ENCODE measurements at places on chromosomes 11 and 22.

DNA sequence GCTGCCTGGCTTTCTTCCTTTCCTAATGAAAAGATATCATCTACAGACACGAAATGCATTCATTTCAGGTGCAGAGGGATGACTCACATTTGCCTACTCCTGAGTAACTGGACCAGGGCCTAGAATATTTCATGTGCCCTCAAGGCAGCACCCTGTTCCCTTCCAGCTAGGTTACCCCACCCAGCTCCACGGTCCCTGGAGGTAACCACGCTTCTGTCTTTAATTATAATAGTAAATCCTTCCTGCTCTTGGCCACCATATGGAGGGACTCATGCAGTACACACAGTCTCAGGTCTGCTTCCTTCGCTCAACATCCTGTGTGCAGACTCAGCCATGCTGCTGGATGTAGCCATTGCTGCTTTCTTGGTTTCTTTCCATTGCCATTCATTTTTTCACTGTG, 22.3 kb downstream of the DHCR7 start:
- no peak for DNase-seq

GRCh38 chr11:102391549-102392237, 44.7 kb downstream of the BIRC2 start:
- DNase-seq, result no peak

DNA sequence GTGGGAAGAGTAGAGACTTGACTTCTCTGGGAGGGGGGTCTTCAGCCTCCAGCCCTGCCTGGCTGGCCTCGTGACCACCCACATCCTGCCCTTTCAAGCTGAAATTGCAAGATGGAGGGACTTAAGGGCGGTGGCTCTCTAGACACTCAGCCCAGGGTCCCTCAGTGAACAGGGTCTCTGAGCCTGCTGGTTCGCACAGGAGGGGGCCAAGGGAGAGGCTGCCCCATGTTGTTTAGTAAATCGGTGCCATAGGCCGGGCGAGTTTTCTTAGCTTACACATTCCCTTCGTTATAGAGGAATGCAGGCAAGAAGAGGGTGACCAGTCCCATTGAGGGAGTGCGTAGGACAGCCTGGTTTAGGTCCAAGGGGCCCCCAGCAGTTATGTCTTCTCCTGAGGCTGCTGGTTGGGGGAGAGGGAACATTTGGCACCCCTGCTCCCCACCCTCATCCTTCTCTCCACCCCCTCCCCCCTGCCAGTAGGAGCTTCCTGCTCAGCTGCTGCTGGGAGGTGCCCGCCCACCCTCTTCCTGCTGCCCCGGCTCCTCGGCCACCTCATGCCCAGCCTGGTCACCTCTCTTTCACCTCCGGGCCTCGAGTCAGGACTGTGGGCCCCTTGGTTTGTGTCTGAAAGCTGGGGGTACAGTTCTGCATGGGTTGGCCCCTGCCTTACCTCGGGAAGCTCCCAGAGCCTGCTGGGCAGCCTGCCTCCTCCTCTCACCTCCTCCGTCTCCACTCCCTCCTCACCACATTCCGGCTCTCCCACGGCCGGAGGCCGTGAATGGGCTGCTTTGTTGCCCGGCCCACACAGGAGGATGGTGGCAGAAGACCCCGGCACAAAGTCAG, 3.9 kb downstream of the FRMD8 start:
- DNase-seq, result no peak

DNA sequence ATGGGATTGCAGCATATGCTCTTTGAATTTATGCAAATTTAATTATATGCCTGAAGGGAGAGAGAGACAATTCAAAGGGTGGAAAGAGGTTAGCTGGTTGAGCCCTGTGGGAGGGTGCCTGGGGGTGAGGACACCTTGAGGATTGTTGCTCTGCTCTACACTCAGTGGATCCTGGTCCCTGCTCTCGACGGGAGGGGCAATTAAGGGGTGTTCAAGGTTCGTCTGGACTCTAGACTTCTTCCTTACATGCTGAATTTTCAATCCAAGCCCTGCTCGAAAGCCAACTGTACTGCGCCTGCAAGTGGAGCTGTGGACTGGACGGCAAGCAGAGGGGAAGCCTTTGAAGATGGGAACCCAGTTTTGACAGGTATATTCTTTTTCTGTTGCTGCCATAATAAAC, 15.5 kb upstream of the OR5M11 start:
- no peak for DNase-seq

- DNase-seq, result no peak
Observed at GRCh38 chr11:33551051-33551450, 149.6 kb downstream of the C11orf91 start.

GRCh38 chr11:47352556-47352955, at the start of gene MYBPC3:
MYBPC3 (minus strand) TSS chr11:47352702; CDS start chr11:47352647, 55 bp downstream.
- DNase-seq, result no peak

- DNase-seq, result peak; percentile 39
Observed at GRCh38 chr11:95715777-95716241, 73.8 kb downstream of the FAM76B start.

Data from retinal pigment epithelial cell (primary cell).